Osteocyte (in vitro differentiated cells): ENCODE measurements at places on chromosomes 16 and 17. TPM values are rescaled to one million over a fixed set of nuclear protein-coding genes. Genes with fewer than 3 reads are reported as not detected.

The UBE2Z gene
- total RNA-seq, result 100 and 102 TPM in 2 replicates

The GNAO1 gene
- 0.56 and 0.65 TPM in 2 replicates for total RNA-seq

The CCDC200 gene
- total RNA-seq, result not detected in 2 replicates

The CDRT4 gene
- total RNA-seq, result 9.6 and 10.1 TPM in 2 replicates

The VASN gene
- 62.7 and 63.1 TPM in 2 replicates for total RNA-seq

DNA sequence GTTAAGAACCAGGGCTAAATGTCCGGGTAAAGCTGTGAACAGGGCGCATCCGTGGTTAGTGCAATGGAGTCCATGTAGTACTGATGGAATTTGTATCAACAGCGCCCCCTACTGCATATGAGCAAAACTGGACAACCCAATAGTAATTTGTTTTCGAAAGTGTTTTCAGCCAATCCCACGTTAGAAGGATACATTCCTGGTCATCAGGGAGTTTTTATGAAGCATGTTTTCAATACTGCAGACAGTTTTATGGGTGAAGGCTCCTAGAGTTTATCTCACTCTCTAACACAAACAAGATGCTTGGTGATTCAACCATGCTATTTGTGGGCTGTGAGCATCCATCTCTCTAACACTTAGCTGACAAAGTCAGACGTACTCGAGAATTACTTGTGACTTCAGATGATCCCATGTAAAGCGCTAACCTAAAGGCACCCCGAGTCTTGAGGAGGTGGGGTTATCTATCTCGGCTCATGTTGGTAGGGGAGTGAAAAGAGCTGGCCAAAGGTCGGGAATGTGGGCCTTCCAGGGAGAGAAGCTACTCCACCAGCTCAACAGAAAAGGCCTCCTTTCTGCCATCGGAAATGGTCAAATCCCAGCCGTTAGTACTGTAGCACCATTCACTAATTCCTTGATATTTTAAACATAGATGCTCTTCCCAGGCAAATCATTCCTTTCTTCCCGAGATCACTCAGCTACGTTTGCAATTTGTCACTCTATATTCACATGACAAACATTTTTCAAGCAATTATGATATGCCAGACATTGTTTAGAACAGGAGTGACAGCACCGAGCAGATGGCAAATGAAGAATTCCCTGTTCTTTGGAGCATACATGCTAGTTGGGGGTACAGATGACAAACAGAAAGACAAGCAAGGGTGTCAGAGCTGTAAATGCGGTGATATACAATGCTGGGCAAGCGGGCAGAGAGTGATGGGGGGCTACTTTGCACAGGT is 46.9 kb upstream of the HNF1B start:
- DNase-seq, result peak; percentile 38
- no peaks in the 10 kb centered on the region for H3K36me3 ChIP-seq
- H3K4me3 ChIP-seq, result no peak overlapping the region
- H3K4me1 ChIP-seq, result peaks cover 20% of the 10 kb centered on the region
- no peaks in the 10 kb centered on the region for H3K27me3 ChIP-seq
- H3K27ac ChIP-seq, result no peak overlapping the region

GRCh38 chr16:4272114-4272956 is 488 bp downstream of the TFAP4 start:
- peak overlapping the region; percentile 83 for H3K27ac ChIP-seq
- peak overlapping the region; percentile 80 for H3K4me3 ChIP-seq
- H3K36me3 ChIP-seq, result no peaks in the 10 kb centered on the region
- peaks cover 6% of the 10 kb centered on the region for H3K4me1 ChIP-seq
- no peak for DNase-seq

GRCh38 chr16:87409781-87410180 is 17.6 kb downstream of the MAP1LC3B start:
- DNase-seq, result no peak
- H3K27me3 ChIP-seq, result no peaks in the 10 kb centered on the region
- no peak overlapping the region for H3K27ac ChIP-seq

DNA sequence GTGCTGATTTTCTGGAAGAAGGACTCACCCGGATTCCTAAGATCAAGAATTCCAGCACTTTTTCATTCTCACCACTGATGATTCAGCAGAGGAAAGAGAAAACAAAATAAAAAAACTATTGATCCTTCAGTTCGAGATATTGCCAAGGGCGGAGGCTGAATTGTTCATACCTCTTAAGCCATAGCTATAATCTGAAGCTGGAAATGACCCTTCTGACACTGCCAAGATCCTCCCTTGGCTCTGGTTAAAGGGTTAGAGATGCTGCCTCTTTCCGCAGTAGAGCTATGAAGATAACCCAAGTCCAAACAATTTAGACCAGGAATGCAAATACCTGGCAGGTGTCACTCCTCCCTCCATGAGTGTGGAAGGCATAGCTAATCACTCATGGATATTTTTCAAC is 73.0 kb downstream of the TMEM114 start:
- H3K36me3 ChIP-seq, result no peaks in the 10 kb centered on the region
- no peak overlapping the region for H3K27ac ChIP-seq
- no peak overlapping the region for H3K4me3 ChIP-seq
- no peak for DNase-seq
- H3K4me1 ChIP-seq, result no peaks in the 10 kb centered on the region

- H3K4me3 ChIP-seq, result no peak overlapping the region
- peaks cover 10% of the 10 kb centered on the region for H3K36me3 ChIP-seq
- no peaks in the 10 kb centered on the region for H3K27me3 ChIP-seq
Measured at GRCh38 chr16:30090610-30091331, 953 bp downstream of the TBX6 start.

DNA sequence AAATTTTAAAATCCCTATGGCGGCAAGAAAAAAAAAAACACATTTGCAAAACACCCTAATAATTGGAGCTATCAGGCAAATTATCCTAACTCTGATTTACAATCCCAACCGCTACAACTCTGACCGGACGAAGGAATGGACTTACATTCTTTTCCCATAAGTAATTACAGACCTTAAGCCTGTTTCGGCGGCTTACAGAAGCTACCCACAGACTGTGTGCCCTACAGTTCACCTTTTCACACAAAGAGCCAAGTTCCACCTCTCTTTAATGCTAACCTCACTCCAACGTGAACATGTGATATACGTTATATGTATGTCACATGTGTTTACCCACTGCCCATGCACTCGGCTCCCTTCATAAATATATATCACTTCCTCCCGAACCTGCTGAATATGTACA is 8.7 kb upstream of the MEAK7 start:
- no peaks in the 10 kb centered on the region for H3K27me3 ChIP-seq
- no peak overlapping the region for H3K27ac ChIP-seq
- peaks cover 25% of the 10 kb centered on the region for H3K4me1 ChIP-seq
- H3K4me3 ChIP-seq, result no peak overlapping the region

DNA sequence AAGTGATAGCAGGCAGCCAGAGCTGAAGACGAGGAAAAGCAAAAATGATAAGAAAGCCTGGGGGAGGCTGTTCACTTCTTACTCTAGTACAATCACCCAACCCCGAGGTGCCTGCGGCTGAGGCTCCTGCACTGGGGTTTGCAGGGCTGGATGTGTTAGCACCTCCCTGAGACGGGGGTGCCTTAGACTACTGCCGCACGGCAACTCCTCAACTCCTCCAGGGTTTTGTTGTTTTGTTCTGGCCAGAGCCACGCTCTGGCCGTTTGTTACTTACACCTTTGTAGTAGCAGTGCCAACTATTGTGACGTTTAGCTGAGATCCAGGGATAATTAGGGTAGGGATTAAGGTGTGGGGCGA is 51.5 kb downstream of the LDHD start:
- H3K27me3 ChIP-seq, result no peaks in the 10 kb centered on the region
- H3K27ac ChIP-seq, result no peak overlapping the region
- H3K4me3 ChIP-seq, result no peak overlapping the region

GRCh38 chr17:39926588-39927100 is 757 bp downstream of the ORMDL3 start:
- H3K27me3 ChIP-seq, result no peaks in the 10 kb centered on the region
- H3K27ac ChIP-seq, result peak overlapping the region; percentile 87
- H3K4me1 ChIP-seq, result peaks cover 52% of the 10 kb centered on the region
- DNase-seq, result no peak

DNA sequence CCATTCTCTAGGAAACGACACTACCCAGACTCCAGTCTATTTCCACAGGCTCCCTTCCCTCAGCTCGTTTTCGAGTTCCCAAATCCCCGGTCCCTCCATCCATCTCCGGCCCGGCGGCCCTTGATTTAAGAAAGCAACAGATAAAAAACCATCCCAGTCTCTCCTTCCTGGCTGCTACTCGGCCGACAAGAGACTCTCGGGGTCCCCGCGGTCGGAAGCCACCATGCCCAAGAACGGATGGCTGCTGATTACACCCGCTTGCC is 182 bp downstream of the RPL26 start:
- peak overlapping the region; percentile 98 for H3K27ac ChIP-seq
- no peaks in the 10 kb centered on the region for H3K27me3 ChIP-seq
- H3K4me3 ChIP-seq, result peak overlapping the region; percentile 99
- peaks cover 35% of the 10 kb centered on the region for H3K36me3 ChIP-seq
- DNase-seq, result no peak

DNA sequence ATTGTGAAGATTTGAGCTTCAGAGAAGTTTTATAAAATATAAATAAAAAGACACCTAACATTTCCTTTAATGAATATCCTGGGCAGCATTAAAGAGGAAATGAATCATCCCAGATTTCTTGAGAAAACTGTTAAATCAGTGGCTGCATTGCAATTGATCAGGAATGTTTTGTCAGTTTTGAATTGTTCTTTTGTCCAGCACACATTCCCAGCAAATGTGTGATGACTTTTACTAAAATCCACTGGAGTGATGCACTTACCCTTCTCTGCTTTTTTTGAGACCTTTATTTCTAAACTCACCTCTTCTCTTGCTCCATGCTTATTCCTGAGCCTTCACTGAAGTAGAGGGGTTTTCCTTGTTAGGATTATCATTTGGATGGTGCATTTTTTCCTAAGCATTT is 1307.2 kb downstream of the CDH8 start:
- DNase-seq, result no peak
- H3K36me3 ChIP-seq, result no peaks in the 10 kb centered on the region
- no peaks in the 10 kb centered on the region for H3K4me1 ChIP-seq
- no peaks in the 10 kb centered on the region for H3K27me3 ChIP-seq

- no peak for DNase-seq
- H3K36me3 ChIP-seq, result peaks cover 17% of the 10 kb centered on the region
- peaks cover 48% of the 10 kb centered on the region for H3K4me1 ChIP-seq
- H3K4me3 ChIP-seq, result peak overlapping the region; percentile 97
- H3K27me3 ChIP-seq, result no peaks in the 10 kb centered on the region
Measured at GRCh38 chr17:7932949-7933348, 943 bp downstream of the CNTROB start.

GRCh38 chr16:46914556-46915201 is 30.5 kb downstream of the GPT2 start:
- no peak for DNase-seq
- H3K27ac ChIP-seq, result no peak overlapping the region
- no peaks in the 10 kb centered on the region for H3K4me1 ChIP-seq
- no peak overlapping the region for H3K4me3 ChIP-seq

DNA sequence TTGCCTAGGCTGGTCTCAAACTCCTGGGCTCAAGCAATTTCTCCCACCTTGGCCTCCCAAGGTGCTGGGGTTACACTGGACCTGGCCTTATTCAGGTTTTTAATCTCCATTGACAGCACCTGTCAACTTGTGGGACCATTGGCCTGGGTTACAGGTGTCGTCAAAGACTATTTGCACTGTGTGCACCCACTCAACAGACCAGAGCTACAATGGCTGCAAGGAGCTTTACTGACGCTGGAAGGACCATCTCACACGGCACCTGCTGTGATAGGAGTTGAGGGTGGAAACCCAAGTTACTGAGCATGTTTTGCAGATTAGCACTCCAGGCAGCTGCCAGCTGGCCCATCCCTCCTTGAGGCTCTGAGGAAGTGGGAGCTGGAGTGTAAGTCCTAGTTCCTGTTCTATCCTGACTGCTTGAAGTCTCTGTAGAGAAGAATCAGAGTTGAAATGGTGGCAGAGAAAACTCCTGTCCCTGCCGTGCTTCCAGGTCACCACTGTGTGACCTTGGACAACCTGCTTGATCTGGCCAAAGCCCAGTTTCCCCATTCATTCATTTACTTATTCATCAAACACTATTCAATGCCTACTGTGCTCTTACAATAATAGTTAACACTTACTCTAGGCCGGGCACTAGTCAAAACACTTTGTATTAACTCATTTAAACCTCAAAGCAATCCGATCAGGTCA is 42.4 kb upstream of the LONP2 start:
- no peak for DNase-seq
- H3K4me1 ChIP-seq, result no peaks in the 10 kb centered on the region
- peaks cover 32% of the 10 kb centered on the region for H3K27me3 ChIP-seq
- no peak overlapping the region for H3K27ac ChIP-seq

DNA sequence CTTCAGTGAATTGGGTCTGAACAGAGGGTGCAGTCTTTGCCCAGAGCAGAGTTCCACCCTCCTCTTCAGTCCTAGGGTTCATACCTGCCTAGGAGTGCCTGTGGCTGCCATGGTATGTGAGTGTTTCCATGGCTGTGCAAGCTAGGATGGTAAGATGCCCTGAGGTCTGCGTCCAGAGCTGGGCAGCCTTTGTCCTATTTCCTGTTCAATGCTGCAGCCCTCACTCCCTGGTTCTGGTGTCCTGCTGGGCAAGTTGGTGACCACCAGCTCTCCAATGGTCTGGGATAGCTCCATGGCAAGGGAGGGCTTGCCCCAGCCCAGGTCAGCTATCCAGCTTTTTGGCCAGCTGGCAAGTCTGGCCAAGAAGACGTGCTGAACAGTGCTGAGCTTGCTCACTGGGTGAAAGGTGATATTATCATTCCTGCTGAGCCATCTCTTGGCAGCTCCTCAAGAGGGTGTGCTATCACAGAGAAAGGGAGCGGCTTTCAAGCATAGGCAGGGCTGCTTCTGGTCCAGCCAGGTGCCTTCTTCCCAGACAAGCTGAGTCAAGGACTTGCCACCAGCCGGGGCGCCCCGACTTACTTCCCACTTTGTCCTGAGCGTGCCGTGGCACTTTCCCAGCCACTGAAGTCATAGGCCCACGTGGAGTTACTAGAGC is 13.0 kb upstream of the NFATC3 start:
- DNase-seq, result peak; percentile 81
- no peaks in the 10 kb centered on the region for H3K27me3 ChIP-seq
- peaks cover 27% of the 10 kb centered on the region for H3K36me3 ChIP-seq
- H3K4me1 ChIP-seq, result peaks cover 2% of the 10 kb centered on the region
- H3K4me3 ChIP-seq, result no peak overlapping the region
- H3K27ac ChIP-seq, result no peak overlapping the region

- peak overlapping the region; percentile 98 for H3K27ac ChIP-seq
- no peaks in the 10 kb centered on the region for H3K27me3 ChIP-seq
- H3K4me1 ChIP-seq, result peaks cover 76% of the 10 kb centered on the region
- peaks cover 36% of the 10 kb centered on the region for H3K36me3 ChIP-seq
- H3K4me3 ChIP-seq, result peak overlapping the region; percentile 82
Measured at GRCh38 chr17:38464251-38464722, 36.0 kb downstream of the ARHGAP23 start.
